ENCODE measurements at places on chromosomes 2 and 18.

GRCh38 chr2:70214953-70215549 lies 24.2 kb upstream of the C2orf42 start:
- peak; percentile 67 for DNase-seq

- no peak for DNase-seq
Observed at GRCh38 chr18:2982452-2983269, 30.3 kb downstream of the LPIN2 start.

DNA sequence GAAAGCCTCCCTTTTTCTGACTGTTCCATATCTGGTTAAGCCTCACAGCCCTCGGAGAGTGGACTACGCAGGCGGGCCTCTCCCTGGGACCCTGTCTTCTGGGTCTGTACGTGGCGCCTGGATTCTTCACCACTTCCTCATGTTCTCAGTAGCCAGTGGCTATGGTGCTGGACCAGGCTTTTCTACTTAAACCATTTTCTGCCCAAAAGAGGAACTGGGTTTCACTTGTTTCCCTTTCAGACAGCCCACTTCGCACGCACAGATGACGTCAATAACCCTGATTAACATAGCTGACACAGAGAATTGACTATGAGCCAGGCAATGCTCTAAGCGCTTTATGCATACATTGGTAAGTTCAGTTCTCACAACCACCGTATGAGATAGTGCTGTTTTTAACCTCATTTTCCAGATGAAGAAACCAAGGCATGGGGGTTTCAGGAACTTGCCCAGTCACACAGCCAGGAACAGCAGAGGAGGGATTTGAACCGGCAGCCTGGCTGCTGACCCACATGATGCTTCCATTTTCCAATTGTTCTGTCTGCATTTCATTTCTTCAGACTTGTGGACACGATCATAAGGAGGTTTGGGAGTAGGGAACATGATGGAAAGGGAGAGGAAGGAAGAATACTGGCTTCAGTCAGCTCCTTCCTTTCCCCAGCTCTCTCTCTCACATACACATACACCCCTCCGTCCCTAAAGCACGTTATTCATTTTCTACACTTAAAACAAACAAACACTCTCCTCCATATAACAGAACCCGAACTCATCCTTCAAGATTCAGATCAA lies 41.7 kb downstream of the MYOM1 start:
- DNase-seq: no peak

DNA sequence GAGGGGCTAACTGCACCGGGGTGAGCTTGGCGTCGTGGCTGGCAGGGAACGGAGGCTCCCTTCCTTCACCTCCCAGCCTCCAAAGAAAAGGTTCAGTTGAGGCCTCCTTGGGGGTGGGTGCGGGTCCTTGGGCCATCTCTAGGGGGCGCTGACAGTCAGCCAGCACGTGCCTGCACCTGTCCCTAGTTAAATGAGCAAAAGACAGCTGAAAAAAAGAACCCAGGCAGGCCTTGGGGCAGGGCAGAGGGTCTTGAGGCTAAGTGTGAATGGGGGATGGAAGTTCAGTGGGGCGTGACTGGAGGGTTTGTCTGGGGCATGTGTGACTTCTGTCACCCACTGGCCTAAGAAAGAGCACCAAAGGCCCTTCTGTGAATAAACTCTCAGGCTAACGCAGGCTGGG lies 56.4 kb downstream of the ZFP36L2 start:
- no peak for DNase-seq

DNA sequence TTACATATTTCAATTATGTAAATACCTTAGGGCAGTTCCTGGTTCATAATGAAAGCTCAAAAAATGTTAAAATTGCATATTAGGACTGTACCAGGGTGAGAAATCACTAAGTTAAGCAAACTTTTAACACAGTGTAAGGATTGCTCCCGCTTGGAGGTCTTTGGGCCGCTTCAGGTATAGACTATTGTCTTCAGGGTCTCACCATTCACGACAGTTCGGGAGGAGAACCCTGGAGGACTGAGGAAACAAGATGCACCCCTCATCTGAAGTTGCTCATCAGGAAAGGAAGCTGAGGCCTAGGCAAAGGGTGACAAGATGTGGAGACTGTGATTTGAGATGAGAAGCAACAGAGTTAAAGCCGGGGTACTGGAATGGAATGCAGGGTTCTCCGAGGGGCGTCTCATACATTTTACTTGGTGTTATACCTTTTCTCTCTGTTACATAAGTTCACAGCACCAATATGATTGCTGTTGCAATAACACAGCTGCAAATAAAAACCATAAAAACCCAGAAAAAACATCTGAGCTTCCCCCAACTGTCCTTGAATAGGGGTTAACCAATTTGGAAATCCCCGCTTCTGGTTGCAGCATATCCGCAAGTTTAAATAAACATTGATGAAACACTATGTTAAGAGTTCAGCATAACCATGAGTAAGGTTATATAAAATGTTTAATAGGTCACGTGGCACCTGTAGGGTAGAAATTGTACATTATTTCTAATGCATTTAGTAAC lies 40.1 kb downstream of the FBXO48 start:
- peak; percentile 71 for DNase-seq

- DNase-seq: peak; percentile 44
Observed at GRCh38 chr2:237616734-237617586, 10.4 kb upstream of the LRRFIP1 start.

GRCh38 chr2:27370816-27371620 lies 602 bp downstream of the SNX17 start:
- no peak for DNase-seq

Measured in AG09309 (cell line).